ENCODE measurements at places on chromosomes 16 and 17. TPM values are rescaled to one million over a fixed set of nuclear protein-coding genes. Genes with fewer than 3 reads are reported as not detected.

Gene CEP95
- 17.3 TPM for total RNA-seq

Gene SLC22A31
- total RNA-seq, result not detected

Gene CIBAR2
- total RNA-seq, result not detected

DNA sequence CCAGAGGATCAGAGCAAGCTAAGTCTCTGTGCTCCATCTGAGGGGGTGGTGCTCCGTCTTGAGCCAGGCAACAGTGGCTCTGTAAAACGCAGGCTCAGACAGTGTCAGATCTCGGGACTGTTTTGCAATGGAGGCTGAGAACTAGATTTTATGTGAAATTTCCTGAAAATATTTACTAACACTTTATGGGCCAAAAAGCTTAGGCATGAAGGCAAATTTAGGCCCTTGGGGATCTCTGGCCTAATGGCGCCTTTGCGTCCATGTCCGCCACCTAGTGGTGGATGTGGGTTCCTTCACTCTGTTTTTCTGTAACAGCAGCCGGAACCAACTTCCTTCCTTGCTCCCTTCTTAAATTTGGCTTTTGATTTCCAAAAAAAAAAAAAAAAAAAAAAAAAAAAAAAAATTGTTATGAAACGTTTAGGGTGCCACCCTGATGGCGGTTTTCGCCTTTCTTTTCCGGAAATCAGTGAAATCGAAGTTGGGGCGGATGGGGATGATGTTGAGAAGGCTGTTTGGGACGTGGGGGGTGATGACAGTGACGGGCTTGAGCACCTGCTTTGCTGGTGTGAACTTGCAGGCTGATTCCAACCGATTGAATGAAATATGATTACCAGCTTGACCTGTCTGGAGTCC lies 14.0 kb upstream of the ELAC2 start:
- peak; percentile 41 for DNase-seq

DNA sequence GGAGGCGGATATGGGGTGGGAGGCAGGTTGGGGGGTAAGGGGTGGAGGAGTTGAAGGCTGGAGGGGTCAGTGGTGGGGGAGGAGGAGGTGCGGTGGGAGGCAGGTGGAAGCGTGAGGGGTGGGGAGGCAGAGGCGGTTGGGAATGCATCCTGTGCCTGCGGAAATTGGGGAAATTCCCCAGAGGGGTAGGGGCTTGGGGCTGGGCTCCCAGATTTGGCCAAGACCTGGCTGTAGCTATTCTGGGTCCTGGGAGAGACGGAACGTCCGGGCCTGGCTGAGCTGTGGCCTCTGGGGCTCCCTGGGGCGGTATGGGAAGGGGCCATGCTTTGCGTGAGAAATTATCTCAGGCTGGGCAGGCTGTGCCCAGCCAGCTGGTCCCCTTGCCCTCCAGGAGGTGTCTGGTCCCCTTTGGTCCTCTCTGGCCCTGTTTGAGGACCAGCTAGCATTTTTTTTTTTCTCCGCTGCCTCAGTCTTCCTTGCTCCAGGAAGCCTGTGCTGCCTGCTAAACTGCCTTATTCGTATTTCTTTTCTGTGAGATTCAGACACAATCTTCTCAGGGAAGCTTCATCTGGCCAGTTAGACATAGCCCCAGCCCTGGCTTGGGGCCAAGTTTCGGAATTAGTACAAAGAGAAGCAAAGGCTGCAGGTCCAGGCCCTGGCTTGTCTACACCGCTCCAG lies 7.3 kb upstream of the TRPV2 start:
- peak; percentile 49 for DNase-seq

DNA sequence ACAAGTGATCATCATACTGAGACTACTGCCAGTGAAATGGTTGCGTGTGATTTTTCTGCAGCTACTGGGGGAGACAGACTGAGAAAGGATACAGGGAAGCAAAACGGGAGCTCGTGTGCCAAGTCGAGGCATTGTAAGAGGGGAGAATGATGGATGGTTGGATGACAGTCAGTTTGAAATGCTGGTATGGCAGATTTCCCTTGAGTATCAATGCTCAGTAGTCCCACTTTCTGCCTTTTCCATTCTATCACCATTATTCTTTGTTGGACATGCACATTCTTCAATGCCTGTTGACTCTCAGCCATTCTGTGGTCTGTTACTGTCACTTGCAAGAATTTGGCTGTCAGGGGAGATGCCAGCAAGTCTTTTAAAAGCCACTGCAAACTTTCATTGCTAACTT lies 510.6 kb upstream of the RBFOX1 start:
- no peak for DNase-seq

DNA sequence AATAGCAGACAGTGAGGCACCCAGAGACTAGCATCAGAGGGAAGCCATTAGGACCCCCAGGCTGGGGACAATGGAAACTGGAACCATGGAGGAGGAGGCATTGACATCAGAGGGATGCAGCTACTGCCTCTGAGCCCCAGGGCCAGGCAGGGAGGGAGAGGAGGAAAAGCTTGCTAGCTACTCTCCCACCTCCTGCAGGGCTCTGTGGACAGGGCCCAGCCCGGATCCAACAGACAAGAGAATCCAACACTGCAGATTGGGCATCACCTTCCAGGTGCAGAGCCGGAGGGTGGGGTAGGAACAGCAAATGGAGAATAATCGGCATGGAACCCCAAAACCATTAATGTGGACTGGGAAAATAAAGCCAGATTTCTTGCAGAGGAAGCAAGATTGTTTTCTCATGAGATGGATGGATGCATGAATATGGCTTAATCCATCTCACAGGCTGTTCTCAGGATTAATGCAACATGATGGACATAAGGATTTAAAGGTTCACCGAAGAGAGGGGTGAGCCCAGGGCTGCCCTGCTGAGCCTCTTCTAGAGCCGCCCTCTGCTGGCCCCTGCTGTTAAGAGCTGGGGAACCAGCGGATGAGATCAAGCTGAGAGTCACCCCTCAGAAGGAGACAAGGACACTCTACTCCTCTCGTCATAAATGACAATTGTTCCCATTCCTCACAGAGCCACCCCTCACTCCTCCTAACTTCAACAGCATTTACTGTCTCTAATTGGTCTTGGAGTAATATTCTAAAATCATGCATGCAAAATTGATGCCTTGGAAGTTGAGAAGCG lies 48.8 kb downstream of the DNAH3 start:
- peak; percentile 19 for DNase-seq

Gene PEMT
- total RNA-seq, result 24.7 TPM

GRCh38 chr17:67911059-67911782 lies 85.0 kb downstream of the C17orf58 start:
- no peak for DNase-seq

DNA sequence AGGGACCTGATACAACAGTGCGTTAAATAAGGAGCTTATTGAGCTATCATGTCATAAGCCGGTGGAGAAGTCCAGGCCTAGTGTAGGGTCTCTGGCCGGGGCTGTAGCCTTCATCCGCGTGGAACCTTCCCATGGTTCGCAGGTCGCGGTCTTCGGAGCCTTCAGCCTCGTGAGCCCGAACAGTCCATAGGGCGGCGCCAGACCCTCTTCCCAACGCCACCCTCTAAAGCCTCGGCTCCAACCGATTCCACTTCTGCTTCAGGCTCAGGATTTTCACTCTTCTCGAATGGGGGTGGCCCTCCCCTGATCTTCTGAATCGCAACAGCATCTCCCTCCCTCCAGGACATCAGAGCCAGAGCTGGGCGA lies 10.3 kb upstream of the BRCA1 start:
- DNase-seq, result no peak

DNA sequence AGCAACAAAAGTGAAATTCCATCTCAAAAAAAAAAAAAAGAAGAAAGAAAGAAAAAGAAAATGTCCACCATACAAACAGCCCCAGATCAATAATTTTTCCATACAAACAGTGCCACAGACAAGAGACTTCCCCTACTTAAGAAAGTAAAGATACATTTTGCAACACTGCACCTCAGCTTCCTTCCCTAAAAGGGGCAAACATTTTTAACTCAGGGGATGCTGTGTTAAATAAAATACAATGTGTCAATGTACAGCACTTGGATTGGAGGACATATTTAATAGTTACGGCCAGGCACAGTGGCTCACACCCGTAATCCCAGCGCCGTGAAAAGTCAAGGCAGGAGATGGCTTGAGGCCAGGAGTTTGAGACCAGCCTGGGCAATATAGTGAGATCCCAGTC lies 22.3 kb downstream of the MYH11 start:
- DNase-seq, result no peak

- DNase-seq, result no peak
These were observed 48.5 kb downstream of the B9D1 start for GRCh38 chr17:19313746-19314651.

Gene SLFN12L
- total RNA-seq, result under 0.01 TPM

DNA sequence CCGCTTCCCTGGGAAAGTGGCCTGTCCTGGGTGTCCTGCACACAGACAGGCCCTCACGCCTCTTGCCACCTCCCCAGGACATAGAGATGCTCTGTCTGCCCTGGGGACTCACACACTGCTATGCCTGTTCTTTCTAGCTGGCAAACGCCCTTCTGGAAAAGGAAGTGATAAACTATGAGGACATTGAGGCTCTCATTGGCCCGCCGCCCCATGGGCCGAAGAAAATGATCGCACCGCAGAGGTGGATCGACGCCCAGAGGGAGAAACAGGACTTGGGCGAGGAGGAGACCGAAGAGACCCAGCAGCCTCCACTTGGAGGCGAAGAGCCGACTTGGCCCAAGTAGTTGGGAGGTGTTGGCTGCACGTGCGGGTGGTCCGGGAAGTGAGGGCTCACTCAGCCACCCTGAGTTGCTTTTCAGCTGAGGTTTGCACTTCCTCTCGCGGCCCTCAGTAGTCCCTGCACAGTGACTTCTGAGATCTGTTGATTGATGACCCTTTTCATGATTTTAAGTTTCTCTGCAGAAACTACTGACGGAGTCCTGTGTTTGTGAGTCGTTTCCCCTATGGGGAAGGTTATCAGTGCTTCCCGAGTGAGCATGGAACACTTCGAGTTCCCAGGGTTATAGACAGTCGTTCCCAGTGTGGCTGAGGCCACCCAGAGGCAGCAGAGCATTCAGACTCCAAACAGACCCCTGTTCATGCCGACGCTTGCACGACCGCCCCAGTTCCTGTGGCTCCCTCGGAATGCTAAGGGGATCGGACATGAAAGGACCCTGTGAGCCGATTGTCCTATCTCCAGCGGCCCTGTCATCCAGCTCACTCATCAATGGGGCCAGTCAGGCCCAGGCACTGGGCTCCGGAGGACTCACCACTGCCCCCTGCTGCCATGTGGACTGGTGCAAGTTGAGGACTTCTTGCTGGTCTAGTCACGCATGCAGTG lies 3.5 kb upstream of the RPL13 start:
- DNase-seq, result peak; percentile 75

Data from dermis microvascular lymphatic vessel endothelial cell (primary cell).